Stimulated activated CD4-positive, alpha-beta T cell treated with anti-CD3 and anti-CD28 coated beads, Interleukin-4, amount 100 ng/mL, for 24 hours (primary cell): ENCODE measurements at places on chromosomes 12 and 14.

GRCh38 chr12:102873077-102873476 is 44.0 kb downstream of the PAH start:
- no peak for DNase-seq

DNA sequence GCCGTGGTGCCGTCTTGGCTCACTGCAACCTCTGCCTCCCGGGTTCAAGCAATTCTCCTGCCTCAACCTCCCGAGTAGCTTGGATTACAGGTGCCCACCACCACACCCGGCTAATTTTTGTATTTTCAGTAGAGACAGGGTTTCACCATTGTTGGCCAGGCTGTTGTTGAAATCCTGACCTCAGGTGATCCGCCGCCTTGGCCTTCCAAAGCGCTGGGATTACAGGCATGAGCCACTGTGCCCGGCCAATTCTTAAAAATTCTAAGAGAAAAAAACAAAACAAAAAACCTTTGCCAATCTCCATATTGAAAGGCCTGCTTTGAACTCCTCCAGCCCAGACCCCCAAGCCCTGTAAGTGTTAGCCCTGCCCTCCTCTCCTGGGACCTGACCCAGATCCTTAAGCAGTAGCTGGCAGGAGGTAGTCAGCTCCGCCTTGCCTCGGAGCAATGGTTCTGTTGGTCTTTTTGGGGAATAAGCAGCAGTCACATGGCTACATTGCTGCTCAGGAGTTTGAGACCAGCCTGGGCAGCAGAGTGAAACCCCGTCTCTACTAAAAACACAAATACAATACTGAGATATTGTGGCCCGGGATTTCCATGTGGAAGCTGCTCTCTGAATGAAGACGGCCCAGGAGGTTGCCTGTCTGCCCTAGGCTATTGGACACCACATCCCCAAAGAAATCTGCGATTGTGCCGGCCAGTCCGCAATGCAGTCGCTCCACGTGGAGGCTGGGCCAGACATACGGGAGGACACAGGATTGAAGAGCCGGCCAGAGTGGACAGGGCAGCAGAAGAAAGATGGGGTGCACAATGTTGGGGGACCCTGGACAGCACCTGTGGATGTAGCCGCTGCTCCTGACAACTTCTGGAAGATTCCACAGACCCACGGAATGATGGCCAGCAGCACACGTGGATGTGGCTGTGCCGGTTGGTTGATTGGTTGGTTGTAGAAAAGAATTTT is 28.8 kb upstream of the BEGAIN start:
- no peak for DNase-seq

DNA sequence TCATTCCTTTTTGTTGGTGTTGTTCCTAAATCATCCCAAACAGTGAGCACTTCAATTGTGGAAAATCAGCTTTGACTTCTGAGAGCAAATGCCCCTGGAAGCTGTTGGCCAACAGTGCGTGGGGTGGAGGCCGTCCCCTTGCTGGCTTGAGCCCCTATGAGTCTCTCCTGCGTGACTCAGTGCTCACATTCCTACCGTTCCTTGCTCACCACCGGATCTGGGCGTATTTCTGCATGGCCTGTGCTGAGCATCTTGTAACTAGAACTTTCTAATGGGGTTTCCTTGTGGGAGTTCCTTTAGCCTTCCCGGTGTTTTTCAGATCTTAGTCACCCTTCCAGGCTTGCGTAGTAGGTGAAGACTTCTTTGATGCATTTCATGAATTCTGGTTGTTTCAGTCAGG is 14.7 kb downstream of the SERPINA1 start:
- no peak for DNase-seq

- no peak for DNase-seq
These were observed 33.5 kb downstream of the PYGL start for GRCh38 chr14:50910495-50911420.

DNA sequence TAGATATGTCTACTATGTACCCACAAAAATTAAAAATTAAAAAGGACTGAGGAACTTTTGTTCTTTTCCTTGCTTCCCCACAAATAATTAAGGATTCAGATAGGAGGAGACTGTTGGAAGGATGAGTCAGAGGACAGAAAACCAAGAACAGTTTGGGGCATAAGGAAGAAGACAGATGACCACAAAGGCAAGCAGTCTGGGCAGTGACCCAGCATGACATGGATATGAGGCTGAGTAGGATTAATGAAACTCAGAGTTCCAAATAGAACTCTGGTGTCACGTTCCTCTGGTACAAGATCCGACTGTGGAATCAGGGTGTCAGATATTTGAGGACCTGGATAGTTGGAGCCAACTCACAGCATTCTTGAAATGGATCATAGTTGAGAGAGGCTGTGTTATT is 89.3 kb upstream of the SLC38A4 start:
- DNase-seq: no peak

DNA sequence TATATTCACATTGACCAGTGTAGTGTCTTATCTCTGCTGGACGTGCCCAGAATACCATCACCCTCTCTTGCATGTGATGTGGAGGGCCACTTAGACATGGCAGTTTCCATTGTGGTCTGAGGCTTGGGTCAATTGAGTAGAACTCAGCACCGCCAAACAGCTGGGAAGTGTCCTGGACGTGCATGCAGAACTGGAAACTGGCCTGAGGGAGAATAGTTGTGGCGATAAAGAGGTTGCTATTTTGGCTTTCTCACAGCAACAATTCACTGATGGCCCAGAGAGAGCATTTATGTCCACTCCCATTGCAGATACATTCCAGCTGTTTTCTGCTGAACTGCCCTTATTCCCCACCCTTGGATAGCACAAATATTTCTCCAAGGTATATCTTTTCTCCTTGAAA is 210.1 kb upstream of the DAAM1 start:
- no peak for DNase-seq

DNA sequence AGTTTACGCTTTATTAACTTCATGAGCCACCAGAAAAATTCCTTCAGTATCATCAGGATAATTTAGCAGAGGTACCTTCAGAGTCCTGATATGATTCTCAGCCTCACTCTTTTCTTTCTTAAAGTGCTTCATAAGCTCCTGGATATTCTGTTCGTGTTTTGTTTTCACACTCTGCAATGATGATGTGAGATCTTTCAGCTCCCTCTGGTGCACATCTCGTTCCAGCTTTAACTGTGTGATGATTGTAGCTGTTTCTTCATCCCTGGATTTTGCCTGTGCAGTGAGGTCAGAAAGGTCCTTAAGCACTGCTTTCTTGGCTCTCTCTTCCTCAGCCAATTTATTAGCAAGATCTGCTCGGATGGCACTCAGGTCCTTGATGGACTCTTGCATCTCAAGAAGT is 156.7 kb downstream of the CEP128 start:
- DNase-seq: no peak

GRCh38 chr14:60642270-60643140 is 6.8 kb downstream of the SIX1 start:
- DNase-seq: no peak

GRCh38 chr12:69913526-69913925 is 88.5 kb downstream of the MYRFL start:
- no peak for DNase-seq

GRCh38 chr12:59928416-59928815 is 332.6 kb downstream of the SLC16A7 start:
- no peak for DNase-seq

GRCh38 chr12:3834774-3835173 is 38.4 kb downstream of the PARP11 start:
- no peak for DNase-seq

GRCh38 chr12:75690296-75690955 is 179.0 kb upstream of the KRR1 start:
- no peak for DNase-seq

- no peak for DNase-seq
These were observed 9.1 kb downstream of the PACS2 start for GRCh38 chr14:105323663-105324062.

GRCh38 chr12:28949184-28949583 is 199.9 kb upstream of the FAR2 start:
- no peak for DNase-seq

- no peak for DNase-seq
These were observed 8.7 kb upstream of the PPP1R13B start for GRCh38 chr14:103856105-103856504.

GRCh38 chr12:71303199-71303598 is 136.4 kb upstream of the LGR5 start:
- no peak for DNase-seq

GRCh38 chr14:35298351-35298750 is 6.2 kb downstream of the PSMA6 start:
- DNase-seq: no peak

GRCh38 chr12:110636516-110636915 is 22.6 kb downstream of the TCTN1 start:
- no peak for DNase-seq

- DNase-seq: no peak
These were observed 122.9 kb downstream of the OTOGL start for GRCh38 chr12:80222261-80222660.

DNA sequence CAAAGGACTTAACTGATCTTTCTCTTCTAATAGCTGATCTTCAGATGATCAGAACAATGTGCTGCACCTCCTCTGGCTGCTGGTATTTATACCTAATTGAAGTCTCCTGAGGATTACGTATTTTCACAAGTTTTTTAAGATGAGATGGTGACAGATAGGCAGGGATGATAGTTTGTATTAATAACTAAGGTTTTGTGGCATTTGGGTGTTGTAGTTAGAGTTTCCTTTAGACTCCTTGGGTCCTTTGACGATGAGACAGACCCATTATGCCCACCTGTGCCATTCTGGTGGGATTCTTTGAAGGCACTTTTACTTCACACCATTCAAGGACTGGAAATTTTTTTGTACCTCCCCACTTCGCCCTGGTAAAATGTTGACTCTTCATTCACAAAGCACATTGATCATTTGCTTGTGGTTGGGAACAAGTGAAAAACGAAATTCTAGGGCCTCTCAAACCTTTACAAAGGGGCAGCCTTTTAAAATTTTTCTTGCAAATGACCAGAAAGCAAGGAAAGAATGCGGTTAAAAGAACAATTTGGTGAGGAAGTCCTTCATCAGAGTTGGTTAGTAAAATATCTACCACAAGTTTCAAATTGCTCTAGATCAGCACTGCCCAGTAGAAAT is at the start of gene IFNG:
TSS of gene IFNG (minus strand) at position 60 of the 624 bp plus-strand sequence. CDS start 125 bp downstream, outside the sequence.
- DNase-seq: no peak

- DNase-seq: no peak
These were observed 11.6 kb downstream of the OTX2 start for GRCh38 chr14:56798447-56799342.

DNA sequence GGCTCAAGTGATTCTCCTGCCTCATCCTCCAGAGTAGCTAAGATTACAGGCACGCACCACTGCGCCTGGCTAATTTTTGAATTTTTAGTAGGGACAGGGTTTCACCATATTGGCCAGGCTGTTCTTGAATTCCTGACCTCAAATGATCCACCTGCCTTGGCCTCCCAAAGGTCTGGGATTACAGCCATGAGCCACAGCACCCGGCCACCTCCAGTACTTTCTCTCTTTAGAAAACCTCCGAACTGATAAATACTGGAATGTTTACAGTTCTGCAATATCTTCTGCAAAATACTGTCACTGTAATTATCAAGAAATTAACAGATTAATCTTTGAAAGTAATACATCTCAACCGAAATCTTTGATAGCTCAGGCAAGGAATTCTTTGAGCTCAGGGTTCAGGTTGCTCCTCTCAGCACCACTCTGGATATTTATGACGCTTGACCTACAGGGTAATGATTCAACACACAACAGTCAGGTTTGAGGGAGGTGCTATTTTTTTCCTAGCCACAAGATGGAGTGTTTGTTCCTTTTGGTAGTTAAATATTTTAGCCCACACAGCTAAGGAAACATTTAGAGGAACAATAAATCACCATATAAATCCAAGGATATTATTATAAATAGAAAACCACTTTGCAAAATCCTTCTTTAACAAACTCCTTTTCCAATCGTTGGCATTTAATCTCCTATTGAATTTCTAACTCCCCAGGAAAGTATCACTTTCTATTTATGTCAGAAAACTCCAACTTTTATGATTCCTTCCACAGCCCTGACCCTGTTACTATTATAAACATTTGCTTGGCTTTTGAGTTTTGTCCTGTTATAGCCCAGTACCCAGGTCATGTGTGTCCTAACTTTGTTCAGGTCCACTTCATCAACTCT is 48.6 kb upstream of the GTF2A1 start:
- DNase-seq: peak; percentile 21

- no peak for DNase-seq
These were observed 24.4 kb downstream of the PITPNM2 start for GRCh38 chr12:123126294-123127181.

- no peak for DNase-seq
These were observed 741.6 kb downstream of the FSCB start for GRCh38 chr14:43765474-43765873.

DNA sequence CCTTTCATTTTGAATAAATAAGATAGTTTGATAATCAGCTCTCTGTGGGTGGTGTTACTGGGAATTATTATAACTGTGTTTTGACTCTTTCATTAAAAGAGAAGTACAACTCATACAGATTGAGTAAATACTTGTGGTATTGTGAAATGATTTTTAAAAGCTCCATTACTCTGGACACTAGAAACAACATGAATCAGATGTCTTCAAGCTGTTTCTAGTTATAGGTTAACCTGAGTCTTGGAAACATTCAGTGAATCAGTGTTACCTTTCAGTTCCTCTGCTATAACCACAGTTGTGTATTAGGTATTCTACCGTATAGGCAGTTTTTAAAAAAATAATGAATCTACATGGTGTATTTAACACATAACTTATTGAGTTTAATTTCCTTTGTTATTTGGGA is 128.4 kb upstream of the SSTR1 start:
- DNase-seq: no peak

DNA sequence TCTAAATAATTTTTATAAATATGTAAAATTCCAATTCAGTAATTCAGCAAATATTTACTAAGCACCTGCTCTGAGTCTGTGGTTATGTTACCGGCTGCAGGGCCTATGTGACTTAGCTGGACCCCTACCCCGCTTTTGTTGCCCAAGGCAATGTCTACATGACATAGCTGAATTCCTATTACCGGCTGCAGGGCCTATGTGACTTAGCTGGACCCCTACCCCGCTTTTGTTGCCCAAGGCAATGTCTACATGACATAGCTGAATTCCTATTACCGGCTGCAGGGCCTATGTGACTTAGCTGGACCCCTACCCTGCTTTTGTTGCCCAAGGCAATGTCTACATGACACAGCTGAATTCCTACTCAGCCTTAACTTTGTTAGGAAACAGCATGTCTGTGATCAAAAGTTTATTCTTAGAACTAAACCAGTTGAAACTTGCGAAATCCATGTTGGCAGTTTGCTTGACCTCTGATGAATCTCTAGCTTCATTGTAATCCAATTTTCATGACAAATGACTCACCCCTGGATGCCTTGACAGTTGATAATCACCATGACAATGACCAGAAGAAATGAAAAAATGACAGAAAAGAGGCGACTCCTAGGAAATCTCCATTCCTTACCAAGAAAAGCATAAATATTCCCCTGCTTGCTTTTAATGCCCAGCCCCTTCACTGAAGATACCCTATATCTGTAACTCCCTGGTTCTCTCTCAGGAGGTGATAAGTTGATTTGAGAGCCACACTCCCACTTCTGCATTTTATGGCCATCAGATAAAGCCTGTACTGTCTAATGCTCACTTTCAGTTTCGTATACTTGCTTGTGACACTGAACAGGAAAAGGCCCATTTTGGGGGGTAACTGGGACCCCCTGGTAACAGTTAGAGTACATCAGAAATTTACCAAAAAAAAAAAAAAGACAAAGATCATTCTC is 148.4 kb upstream of the SYT10 start:
- DNase-seq: no peak
